Pulmonary artery endothelial cell (primary cell): ENCODE measurements at places on chromosomes 12 and 14. TPM values are rescaled to one million over a fixed set of nuclear protein-coding genes. Genes with fewer than 3 reads are reported as not detected.

Gene GPR65
- total RNA-seq: 0.07 TPM in 2 replicates

Gene ARHGAP5
- total RNA-seq: 37.4 and 42.1 TPM in 2 replicates

Gene OR11H6
- total RNA-seq: not detected in 2 replicates

Gene B3GNT4
- under 0.01 and 0.04 TPM in 2 replicates for total RNA-seq

Gene RD3L
- not detected in 2 replicates for total RNA-seq

Gene KCNH3
- total RNA-seq: 0.26 and 0.28 TPM in 2 replicates
